Activated CD4-positive, alpha-beta memory T cell treated with anti-CD3 and anti-CD28 coated beads, Interleukin-2, amount 10 ng/mL, durations not matched to agents 7 days and 5 days (primary cell): ENCODE measurements at places on chromosomes 4 and X. TPM values are rescaled to one million over a fixed set of nuclear protein-coding genes. Genes with fewer than 3 reads are reported as not detected.
A peak's percentile ranks its signal among the peaks of the same experiment; 100 is the strongest.

DNA sequence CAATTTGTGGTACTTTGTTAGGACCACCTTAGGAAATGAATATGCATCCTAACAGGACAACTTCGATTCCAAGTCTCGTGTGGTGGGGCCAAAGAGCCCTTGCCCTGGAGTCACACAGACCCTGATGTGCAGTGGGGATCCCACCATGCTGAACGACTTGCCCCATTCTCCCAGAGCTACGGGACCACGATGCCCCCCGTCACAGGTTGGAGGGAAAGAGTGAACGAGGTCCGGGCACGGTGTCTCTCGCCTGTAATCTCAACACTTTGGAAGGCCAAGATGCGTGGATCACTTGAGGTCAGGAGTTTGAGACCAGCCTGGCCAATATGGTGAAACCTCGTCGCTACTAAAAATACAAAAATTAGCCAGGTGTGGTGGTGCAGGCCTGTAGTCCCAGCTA is 14.4 kb upstream of the MSX1 start:
- no peak overlapping the region for H3K27ac ChIP-seq
- H3K4me1 ChIP-seq, result peaks cover 11% of the 10 kb centered on the region
- peaks cover 2% of the 10 kb centered on the region for H3K27me3 ChIP-seq
- DNase-seq, result no peak
- H3K4me3 ChIP-seq, result no peak overlapping the region
- no peaks in the 10 kb centered on the region for H3K36me3 ChIP-seq

DNA sequence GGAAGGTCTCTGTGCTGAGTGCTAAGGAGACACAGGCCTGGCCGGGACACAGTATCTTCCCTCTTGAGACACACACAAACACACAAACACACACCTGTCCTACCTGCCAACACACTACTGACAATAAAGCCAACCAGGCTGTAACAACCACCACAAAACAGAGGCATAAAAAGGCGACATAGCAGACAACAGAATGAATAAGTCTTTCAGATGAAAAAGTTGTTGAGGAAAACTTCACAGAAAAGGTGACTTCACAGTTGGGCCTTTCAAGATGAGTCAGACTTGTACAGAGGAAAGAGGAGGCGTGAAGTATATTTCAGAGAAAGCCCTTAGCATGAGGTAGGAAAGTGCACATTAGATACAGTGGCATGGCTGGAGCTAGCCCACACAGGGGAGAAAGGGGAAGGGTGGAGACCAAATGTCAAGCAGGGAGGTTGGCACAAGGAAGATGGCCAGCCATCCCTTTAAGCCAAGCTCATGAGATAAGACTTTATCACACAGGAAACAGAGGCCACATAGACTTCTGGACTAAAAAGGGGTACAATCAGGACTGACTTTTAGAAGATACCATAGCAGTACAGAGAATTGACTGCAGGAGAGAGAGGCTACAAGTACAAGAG is 54.0 kb downstream of the SLC9A7 start:
- peak; percentile 44 for DNase-seq
- H3K4me1 ChIP-seq, result peaks cover 50% of the 10 kb centered on the region
- H3K4me3 ChIP-seq, result peak overlapping the region; percentile 54
- H3K27me3 ChIP-seq, result no peaks in the 10 kb centered on the region
- peak overlapping the region; percentile 87 for H3K27ac ChIP-seq
- peaks cover 11% of the 10 kb centered on the region for H3K36me3 ChIP-seq

Gene NDNF
- total RNA-seq, result not detected

Gene LARP1B
- 13.8 TPM for total RNA-seq
